ENCODE measurements at places on chromosomes 12 and 14. TPM values are rescaled to one million over a fixed set of nuclear protein-coding genes. Genes with fewer than 3 reads are reported as not detected.

DNA sequence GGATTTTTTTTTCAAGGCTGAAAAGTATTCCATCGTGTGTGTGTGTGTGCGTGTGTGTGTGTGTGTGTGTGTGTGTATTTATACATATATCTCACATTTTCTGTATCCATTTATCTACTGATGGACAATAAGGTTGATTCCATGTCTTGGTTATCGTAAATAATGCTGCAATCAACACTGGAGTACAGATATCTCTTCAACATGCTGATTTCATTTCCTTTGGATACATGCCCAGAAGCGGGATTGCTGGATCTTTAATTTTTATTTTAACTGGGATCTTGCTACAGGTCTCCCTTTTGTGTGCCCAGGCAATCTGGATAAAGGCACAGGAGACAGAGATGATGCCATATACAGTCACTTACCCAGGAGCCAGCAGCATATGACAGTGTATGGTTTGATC is 338.1 kb downstream of the SOX5 start:
- DNase-seq = no peak

GRCh38 chr12:127779301-127780045 is 487.5 kb upstream of the TMEM132C start:
- DNase-seq = no peak

GRCh38 chr12:6777386-6777785 is 5.1 kb downstream of the LAG3 start:
- DNase-seq = no peak

- no peak for DNase-seq
Measured at GRCh38 chr12:98178126-98178525, 337.3 kb upstream of the TMPO start.

GRCh38 chr12:107558141-107558815 is 127.3 kb upstream of the PWP1 start:
- DNase-seq = no peak

The TM7SF3 gene
- total RNA-seq = 67.2 TPM

The JPH4 gene
- 0.30 TPM for total RNA-seq

DNA sequence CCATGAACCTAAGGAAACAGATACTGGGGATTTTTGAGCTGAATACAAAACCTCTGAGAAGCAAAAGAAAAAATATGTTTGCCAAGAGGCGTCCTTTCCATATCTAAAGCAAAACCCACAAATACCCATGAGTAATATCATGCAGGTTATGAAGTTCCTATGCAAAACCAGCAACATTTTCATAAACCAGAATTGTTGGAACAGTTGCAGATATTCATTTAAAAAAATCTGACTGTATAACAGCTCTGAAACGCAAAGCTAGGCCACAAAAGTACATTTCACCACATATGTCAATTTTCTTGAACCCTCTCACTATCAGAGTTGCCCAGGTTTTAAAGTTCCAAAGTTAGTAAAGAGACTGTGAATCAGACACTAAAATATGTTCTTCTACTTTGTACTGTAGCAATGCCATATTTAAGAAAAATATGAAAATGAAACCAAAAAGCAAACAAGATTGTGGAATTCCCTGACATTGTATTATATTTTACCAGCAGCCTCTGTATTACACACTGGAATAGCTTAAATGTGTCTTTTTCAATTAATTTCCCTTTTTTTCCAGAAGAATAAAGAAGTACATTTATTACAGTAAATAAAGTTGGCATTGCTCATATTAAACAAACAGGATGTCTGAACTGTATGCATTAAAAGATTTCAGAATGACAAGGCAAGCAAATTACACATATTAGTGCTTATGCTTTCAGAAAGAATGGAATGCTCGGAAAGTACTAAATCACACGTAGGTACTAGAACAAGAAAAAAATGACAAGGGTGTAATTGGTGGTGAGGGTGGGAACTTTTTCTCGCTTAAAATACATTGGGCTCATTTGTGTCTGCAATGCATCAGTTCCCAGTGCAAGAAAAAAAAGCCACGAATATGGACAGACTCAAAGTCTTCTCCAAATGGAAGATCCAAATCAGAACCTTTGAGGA is 33.6 kb upstream of the HIF1A start:
- DNase-seq = no peak

The TAS2R50 gene
- not detected for total RNA-seq

DNA sequence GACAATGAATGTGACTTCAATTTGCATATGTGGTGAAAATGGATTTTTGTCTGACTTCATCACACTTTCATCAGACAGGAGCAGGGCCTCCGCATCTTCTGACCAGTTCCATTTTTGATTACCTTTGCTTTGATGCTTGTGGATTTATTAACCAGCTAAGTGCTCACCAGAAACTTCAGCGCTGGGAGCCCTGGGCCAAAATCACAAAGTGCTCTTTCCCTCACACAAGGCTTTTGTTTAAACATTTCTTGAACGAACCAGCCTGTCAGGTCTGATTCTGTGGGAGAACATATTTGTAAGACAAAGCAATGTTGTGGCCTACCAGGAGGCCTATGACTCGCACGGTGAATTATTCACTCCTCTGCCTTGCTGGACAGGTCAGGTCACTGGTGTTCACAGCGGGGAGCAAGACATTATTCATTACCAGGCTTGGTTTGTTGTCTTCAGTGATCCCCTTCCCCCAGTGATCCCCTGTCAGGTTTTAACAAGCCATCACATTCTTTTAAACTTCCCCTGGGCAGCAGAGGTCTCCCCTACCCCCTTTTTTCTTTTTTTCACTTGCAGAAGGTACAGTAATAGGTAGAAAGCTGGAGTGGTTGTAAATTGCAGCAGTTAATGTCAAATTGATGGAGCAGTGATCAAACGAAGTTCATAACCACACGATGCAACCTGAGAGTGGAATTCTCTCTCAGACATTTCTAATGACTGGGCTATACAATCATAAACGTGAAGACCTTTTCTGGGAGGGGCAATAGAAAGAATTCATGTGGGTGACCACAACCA is 167.5 kb upstream of the PRICKLE1 start:
- DNase-seq = no peak

- no peak for DNase-seq
Measured at GRCh38 chr12:12889701-12890100, 1.7 kb upstream of the GPRC5A start.

DNA sequence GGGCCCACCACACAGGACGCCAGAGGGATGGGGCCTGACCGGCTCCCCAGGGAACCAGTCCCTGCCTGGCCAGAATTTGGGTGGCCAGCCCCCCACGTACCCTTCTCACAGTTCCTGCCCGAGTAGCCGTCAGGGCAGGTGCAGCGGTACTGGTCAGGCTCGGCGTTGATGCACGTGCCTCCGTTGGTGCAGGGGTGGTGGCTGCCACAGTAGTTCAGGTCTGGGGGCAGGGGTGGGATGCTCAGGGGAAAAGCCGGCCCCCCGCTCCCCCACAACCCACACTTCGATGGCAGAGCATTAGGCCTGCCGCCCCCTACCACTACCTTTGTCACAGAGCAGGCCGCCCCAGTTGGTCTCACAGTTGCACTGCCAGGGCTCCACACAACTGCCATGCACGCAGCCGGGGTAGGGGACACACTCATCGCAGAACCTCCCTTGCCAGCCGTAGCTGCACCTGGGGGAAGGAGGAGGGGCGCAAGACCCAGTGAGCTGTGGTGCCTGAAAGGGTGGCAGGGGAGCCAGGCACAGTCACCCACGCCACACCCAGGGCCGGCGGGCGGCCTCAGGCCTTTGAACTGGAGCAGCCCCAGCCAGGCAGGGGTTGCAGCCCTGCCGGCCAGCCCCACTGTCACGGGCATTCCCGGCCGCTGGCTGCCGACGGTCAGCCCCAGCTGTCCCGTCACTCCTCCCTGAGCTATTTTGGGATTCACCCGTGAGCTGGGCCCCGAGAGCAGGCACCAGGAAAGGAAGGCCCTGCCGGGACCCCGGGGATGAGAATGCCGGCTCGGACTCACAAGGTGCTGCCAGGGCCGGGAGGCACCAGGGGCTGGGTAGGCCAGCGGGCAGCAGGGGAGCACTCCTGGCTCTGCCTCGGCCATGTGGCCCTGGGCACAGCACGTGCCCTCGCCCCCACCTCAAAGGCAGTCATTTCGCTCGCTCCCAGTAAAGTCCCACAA is 16.5 kb downstream of the JAG2 start:
- DNase-seq = no peak

All from suprapubic skin (tissue), 4 donors.